ENCODE measurements at places on chromosomes 1 and 21. TPM values are rescaled to one million over a fixed set of nuclear protein-coding genes. Genes with fewer than 3 reads are reported as not detected.

DNA sequence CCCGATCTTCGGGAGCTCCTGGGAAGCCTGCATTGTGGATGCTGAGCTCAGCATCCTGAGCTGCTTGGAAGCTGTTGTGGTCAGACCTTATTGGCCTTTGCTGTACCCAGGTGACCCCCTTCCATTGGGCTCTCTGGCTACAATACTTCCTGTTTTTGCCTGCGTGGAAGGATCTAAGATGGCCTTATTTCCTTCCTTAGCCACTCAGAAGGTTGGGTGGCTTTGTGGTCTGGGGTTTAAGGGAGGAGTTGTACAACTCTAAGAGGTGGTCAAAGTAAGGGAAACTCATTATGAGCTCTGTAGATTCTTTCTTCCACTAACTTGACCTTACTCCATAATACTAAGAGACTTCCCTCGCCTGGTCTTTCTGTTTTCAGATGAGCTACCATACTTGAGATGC is 17.7 kb downstream of the PFKFB2 start:
- H3K4me3 ChIP-seq, result no peak overlapping the region
- DNase-seq, result no peak
- H3K27me3 ChIP-seq, result no peaks in the 10 kb centered on the region
- no peaks in the 10 kb centered on the region for H3K4me1 ChIP-seq

DNA sequence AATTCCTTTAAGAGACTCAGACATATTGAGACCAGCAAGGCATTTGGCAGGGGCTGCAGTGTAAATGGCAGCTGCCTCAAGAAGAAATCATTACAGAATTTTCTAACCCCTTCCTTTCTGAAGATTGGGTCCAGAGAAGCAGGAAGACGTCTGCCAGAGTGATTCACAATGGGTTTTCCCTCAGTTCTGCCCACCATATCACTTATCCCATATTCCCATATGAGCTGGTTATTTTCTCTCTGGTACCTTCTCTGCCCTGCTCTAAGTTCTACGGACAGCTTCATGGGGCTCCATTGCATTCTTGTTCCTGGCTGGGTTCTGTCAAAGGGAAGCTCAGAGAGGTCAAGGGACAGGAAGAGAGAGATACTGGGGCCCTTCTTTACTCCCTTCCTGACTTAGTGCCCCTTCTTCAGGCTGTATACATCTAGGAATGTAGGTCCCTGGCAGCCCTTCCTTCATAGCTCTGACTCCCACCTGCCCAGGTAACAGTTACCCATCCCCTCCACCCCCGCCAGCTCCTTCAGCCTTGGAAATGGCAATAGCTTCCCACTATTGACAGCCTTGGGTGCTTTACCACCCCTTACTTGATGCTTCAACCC is 420.6 kb upstream of the DAB1 start:
- H3K36me3 ChIP-seq, result no peaks in the 10 kb centered on the region
- H3K27me3 ChIP-seq, result no peaks in the 10 kb centered on the region
- DNase-seq, result no peak
- no peak overlapping the region for H3K27ac ChIP-seq
- H3K4me1 ChIP-seq, result no peaks in the 10 kb centered on the region

FCGR1A gene
- total RNA-seq, result 8.6 TPM

RCAN3 gene
- 12.4 TPM for total RNA-seq
